ENCODE measurements at places on chromosomes 12 and 14.

DNA sequence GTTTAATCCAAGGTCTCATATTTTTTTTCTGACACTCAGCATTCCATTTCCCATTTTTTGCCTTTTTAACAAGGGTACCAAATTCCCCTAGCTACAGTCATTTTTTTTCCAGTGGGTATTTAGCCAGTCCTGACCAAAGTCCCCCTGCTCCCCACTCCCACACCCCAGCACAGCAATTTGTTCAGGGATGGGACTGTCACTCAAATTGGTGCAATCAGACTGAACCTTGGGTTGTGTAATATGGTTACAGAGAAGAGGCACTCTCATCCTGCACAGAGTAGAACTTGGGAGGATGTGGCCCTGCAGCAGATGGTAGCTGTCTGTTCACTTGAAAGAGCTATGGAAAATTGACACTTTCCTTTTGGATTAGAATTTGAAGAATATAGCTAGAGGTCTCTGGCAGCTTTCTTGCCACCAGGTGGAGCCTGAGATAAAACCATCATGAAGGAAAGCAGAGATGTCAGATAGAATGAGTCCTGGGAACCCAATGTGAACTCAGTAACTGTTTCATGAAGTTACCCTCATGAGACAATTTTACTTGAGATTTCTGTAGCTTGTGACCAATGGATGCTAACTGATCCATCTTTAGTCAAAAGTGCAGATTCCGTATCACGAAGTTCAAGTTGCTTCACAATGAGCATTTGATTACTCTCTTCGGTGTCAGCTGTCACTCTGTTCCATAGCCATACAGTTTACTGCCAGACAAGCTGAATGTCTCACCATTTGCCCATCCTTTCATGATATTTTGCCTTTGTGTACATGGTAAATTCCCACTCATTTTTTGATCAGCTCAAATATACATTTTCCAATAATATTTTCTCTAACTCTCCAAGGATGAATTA lies 394.0 kb upstream of the SYT1 start:
- DNase-seq: peak; percentile 49

GRCh38 chr14:74927225-74927624 lies 4.2 kb upstream of the RPS6KL1 start:
- DNase-seq: no peak

DNA sequence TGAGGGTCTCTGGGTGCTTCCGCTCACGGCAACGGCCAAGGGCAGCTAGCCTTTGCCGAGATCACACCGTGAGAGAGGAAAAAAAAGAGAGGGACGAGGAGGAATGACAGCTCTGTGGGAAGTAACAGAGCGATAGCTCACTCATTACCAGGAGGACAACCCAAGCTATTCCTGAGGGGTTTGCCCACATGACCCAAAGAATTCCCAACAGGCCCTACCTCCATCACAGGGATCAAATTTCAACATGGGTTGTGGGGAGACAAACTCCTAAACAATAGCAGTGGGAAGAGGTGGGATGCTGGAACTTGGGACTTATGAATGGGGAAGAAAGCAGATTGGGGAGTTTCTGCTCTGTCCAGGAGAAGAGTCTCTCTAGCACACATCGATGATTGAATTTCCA lies 180.6 kb downstream of the LRRK2 start:
- DNase-seq: no peak

DNA sequence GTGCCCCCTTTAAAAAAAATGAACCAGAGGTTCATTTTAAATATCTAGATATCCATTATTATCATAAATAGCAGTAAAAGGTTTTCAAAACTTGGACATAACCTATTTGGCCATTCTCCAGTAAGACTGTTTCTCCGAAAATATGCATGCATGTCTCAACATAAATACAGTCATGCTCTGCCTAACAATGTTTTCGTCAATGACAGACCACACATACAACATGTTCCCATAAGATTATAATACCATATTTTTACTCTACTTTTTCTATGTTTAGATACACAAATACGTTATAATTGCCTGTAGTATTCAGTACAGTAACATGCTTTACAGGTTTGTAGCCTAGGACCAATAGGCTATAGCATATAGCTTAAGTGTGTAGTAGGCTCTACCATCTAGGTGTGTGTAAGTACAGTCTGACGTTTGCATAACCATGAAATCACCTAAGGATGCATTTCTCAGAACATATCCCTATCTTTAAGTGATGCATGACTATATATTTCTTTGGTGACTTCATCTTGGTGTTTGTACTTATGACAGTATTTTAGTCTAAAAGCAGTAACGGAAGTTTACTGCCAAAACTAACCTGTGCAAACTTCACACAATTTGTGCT lies 3.2 kb downstream of the TMEM19 start:
- no peak for DNase-seq

GRCh38 chr12:45098766-45099165 lies 47.9 kb upstream of the DBX2 start:
- no peak for DNase-seq

DNA sequence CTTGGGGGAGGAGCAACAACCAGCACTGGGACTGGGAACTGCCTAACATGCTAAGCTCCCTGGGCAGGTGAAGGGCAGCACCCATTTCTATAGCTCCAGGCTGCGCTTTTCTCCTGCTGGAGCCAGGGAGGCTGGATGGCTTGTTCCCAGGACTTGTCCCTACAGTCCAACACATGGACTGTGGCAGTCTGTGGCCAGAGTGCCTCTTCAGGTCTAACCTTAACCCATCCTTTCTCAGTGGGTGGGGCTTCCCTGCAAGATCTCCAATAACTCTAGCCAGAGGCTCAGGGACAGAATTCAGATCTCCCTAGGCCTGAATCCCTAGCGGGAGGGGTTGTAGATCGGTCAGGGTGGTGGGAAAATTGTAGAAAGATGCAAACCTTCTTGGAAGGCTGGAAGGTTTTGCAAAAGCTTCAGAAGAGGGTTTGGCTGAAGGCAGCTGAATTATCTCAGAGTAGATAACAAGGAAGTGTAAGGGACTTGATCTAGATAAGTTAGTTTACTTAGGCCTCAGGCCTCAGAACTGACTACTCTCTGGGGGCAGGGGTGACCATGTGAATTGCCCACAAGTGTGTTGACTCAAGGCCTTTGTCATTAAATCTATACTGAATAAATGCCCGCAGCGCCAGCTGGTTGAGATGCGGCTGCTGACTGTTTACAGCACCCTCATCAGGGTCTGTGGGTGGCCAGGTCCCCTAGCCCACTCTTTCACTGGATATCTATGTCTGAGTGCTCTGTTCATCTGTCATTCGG lies 60.7 kb downstream of the SSPN start:
- no peak for DNase-seq

GRCh38 chr14:56891226-56891625 lies 80.9 kb upstream of the OTX2 start:
- no peak for DNase-seq

- no peak for DNase-seq
These were observed 36.0 kb downstream of the GCH1 start for GRCh38 chr14:54866588-54866987.

DNA sequence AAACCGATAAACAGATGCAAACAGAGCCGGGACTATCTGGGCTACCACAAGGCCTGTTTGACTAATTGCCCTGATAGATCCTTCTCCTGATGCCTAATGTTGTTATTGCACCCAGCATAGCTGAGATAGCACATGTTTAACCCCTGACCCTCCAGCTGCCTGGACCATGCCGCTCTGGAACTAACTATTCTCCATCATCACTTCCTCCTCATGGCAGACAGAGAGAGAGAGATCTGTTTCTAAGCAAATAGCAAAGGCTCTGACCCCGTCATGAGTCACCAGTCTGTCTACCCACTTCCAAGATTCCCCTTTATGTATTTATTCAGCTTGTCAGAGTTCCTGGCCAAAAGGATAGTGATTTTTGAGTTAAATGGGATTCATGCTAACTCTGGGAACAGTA lies 58.2 kb upstream of the FLRT2 start:
- DNase-seq: no peak

GRCh38 chr12:90951432-90952105 lies 3.4 kb downstream of the CCER1 start:
- DNase-seq: no peak

DNA sequence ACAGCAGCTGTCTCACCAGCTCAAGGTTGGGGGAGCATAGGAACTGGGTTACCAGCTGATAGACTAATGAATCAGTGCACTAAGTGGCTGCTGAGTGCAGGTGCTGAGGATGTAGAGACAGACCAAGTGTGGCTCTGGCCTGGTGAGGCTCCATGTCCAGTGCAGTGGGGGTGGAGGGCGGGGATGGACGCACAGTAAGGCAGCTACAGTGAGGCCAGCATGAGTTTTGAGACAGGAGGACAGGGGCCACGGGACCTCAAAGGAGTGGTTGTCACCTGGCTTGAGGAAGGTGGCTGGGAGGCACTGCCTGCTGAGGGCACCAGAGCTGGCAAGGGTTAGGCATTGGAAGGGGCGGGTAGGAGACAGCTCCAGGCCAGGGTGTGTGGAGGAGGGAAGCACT lies 37.0 kb downstream of the SYNE3 start:
- no peak for DNase-seq

- DNase-seq: no peak
These were observed 85.5 kb upstream of the TRAF3 start for GRCh38 chr14:102691763-102692162.

- DNase-seq: no peak
These were observed 19.2 kb downstream of the PELI2 start for GRCh38 chr14:56137453-56137807.

- no peak for DNase-seq
These were observed 473.0 kb upstream of the STXBP6 start for GRCh38 chr14:25522926-25523325.

GRCh38 chr12:27000961-27001360 lies 13.2 kb downstream of the TM7SF3 start:
- no peak for DNase-seq

DNA sequence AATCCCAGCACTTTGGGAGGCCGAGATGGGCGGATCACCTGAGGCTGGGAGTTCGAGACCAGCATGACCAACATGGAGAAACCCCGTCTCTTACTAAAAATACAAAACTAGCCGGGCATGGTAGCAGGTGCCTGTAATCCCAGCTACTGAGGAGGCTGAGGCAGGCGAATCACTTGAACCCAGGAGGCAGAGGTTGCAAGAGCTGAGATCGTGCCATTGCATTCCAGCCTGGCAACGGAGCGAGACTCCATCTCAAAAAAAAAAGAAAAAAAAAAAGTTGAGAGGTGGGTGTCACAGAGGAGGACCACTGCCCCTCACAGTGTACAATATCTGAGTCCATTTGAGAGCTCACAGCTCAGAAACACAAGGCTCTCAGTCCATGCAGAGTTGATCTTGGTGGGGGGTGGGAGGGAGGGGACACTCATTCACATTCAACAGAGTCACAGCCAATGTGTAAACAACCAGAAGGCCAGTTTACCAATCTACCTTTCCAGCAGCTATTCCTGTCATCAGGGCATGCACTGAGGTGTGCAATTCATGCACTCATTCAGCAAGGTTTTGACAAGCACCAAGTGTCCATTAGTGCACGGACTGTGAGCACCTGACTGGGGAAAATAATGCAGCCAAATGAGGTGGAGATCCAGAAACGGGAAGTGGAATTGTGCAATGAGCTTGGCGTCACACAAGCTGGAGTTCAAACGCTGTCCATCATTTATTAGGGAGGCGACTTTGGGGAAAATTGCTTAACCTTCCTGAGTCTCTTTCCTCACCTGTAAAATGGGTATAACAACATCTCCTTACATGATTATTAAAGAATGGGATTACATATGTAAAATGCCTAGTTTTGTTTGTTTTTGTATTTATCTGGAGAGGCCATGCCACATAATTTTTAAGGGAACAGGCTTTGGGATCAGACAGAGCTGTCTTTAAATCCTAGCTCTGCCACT lies 4.4 kb upstream of the EIF5 start:
- DNase-seq: no peak

Measured in ecto neural progenitor cell (in vitro differentiated cells).